Thoracic aorta endothelial cell (primary cell): ENCODE measurements at places on chromosomes 12 and 14. TPM values are rescaled to one million over a fixed set of nuclear protein-coding genes. Genes with fewer than 3 reads are reported as not detected.

The STAC3 gene
- total RNA-seq, result not detected in 2 replicates

The ST8SIA1 gene
- not detected in 2 replicates for total RNA-seq

The GALNT6 gene
- 58.3 and 72.1 TPM in 2 replicates for total RNA-seq

The KERA gene
- not detected in 2 replicates for total RNA-seq

The SLC35F4 gene
- not detected in 2 replicates for total RNA-seq

The SRRM4 gene
- not detected in 2 replicates for total RNA-seq

The DHRS2 gene
- total RNA-seq, result 0.27 and 1.5 TPM in 2 replicates

The CLEC12A gene
- total RNA-seq, result not detected in 2 replicates

The NOXRED1 gene
- under 0.01 and 0.29 TPM in 2 replicates for total RNA-seq

The AHSA1 gene
- 130 and 135 TPM in 2 replicates for total RNA-seq

The EXOC3L4 gene
- not detected in 2 replicates for total RNA-seq

The CATSPERB gene
- not detected in 2 replicates for total RNA-seq

The RNASE3 gene
- not detected in 2 replicates for total RNA-seq

The TAS2R20 gene
- total RNA-seq, result 7.2 and 8.6 TPM in 2 replicates

The DNAH10 gene
- under 0.01 and 0.07 TPM in 2 replicates for total RNA-seq

The HCAR1 gene
- total RNA-seq, result not detected in 2 replicates

The SERPINA5 gene
- total RNA-seq, result 0.53 TPM in 1 of 2 replicates, not detected in the other

The DACT1 gene
- total RNA-seq, result 0.29 and 1.5 TPM in 2 replicates

The TAS2R10 gene
- total RNA-seq, result 1.1 TPM in 2 replicates

The TMEM229B gene
- under 0.01 and 0.07 TPM in 2 replicates for total RNA-seq

The ANKRD33 gene
- 0.27 and 0.86 TPM in 2 replicates for total RNA-seq

The APOLD1 gene
- 2.7 and 3.1 TPM in 2 replicates for total RNA-seq

The LRTM2 gene
- not detected in 2 replicates for total RNA-seq
